ENCODE measurements at places on chromosomes 13 and 19.

- peak; percentile 91 for DNase-seq
Measured at GRCh38 chr13:32001154-32001768, 30.3 kb upstream of the FRY start.

- DNase-seq, result peak; percentile 88
Measured at GRCh38 chr13:50126993-50127725, 111.9 kb downstream of the KCNRG start.

DNA sequence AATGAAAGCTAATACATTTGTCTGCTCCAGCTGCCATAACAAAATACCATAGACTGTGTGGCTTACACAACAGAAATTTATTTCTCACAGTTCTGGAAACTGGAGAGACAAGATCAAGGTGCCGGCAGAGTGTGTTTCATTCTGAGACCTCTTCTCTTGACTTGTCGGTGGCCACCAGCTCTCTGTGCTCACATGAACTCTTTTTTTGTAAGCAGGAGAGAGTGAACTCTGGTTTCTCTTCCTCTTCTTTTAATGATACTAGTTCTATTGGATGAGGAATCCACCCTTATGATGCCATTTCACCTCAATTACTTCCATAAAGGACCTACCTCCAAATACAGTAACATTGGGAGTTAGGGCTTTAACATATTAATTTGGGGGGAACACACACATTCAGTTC lies 11.7 kb downstream of the KCTD12 start:
- DNase-seq, result no peak

GRCh38 chr13:21476893-21477472 lies 17.9 kb upstream of the ZDHHC20 start:
- DNase-seq, result peak; percentile 93

DNA sequence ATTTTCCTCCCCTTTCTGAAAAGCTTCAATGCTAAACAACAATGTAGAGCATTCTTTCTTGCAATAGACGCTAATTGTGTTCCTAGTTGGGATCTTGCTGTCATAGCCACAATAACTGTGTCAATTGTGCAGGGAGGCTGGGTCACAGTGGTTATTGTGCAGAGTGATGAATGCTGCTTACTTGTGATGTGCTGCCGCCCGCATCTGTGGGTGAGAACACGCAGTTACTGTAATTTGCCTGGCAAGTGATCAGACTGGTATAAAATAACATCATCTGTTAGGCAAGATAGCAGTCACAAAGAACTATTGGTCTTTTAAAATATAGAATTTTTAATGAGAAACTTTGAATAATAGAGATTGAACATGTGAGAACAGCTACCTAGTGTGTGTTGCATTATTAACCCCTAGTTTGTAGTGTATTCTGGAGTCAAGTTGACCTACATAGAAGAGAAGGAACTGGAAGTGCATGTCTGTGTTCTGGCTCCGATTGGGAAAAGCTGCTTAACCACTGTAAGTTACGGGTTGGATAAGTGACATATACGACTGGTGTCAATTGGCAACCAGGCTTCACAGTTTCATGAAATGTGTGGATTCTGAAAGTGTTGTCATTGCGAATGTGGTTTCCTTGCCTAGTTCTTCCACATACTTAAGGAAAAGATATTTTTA lies 43.6 kb downstream of the SLAIN1 start:
- DNase-seq, result no peak

DNA sequence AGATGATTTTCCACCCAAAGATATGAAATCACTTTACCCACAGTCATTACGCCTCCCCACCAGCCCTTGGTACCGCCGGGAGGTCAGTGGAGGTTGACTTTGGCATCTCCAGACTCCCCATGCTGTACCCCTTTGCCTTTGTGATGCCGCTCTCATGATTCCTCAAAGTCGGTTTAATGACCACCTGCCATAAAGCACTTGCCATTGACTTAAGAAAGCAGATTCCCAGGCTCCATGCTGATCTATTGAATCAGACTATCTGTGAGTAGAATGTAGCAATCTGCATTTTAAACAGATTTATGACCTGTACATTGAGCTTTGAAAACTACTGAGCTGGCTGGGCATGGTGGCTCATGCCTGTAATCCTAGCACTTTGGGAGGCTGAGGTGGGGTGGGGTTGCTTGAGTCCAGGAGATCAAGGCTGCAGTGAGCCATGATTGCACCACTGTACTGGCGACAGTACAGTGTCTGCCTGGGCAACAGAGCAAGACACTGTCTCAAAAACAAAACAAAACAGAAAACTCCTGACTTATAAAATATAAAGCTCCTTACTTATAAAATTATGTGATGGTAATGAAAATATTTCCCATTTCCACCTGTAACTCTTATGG lies 235.2 kb downstream of the KLF5 start:
- DNase-seq, result no peak

DNA sequence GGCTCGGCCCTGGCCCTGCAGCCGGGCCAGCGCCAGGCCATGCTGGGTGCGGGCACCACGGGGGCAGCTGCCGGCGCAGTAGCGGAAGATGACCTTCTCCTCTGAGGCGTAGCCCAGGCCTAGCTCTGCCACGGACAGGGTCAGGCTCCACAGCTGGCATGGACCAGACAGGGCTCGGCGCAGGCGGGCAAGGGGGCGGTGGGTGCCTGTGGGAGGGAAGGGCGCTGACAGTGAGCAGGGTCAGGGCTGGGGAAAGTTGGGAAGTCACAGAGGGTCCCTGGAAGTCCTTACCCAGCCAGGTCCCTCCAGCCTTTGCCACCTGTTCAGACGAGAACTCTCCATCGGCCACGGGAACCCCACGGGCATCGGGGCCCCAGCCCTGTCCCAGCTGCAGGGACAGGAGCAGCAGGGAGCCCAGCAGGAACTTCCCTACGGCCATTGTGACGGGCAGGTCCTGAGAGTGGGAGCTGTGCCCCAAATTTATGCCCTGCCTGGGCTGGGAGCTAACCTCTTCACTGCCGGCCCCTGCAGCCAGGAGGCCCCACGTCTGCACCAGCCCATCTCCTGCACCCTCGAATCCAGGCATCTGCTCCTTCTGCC lies at the start of gene PSPN:
Gene PSPN, minus strand, starts transcription at position 523 of the 600 bp plus-strand sequence. Its CDS starts 84 bp downstream, at position 439.
- peak; percentile 68 for DNase-seq

DNA sequence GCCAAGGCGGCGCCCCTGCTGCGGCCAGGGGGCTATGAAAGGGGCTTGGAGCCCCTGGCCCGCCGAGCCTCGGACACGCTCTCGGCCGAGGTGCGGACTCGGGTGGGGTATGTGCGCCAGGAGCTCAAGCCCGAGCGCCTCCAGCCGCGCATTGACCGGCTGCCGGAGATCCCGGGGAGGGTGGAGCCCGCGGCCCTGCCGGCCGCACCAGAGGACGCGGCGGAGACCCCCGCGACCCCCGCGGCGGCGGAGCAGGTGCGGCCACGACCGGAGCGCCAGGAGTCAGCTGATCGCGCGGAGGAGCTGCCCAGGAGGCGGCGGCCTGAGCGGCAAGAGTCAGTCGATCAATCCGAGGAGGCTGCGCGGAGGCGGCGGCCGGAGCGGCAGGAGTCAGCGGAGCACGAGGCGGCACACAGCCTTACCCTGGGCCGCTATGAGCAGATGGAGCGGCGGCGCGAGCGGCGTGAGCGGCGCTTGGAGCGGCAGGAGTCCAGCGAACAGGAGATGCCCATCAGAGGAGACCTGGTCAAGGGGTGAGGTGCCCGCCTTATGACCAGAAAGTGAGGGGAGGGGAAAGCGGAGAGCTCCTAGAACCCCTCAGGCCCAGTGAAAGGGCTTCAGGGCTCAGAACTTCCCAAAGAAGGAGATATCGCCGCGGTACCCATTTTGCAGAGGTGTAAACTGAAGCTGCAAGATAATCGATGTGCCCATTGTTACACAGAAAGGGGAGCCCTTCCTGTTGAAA lies 8.8 kb upstream of the SHKBP1 start:
- DNase-seq, result peak; percentile 84

- no peak for DNase-seq
Measured at GRCh38 chr13:20980899-20981298, 78.4 kb upstream of the XPO4 start.

DNA sequence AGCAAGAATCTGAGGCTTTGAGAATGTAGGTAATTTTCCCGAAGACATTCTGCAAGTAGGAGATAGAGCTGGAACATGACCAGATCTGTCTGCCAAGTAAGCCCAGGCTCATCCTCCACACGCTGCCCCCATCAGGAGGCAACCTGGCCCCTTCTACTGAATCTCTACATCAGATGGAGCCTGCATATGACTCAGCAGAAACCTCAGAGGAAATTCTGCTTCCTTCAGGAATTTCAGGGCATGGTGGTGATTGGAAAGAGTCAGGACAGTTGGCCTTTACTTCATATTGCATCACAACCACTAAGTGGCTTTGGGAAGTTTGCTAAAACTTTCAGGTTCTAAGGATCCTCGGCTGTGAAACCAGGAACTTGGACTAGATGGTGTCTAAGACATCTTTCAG lies 85.2 kb downstream of the LRRC63 start:
- DNase-seq, result peak; percentile 58

DNA sequence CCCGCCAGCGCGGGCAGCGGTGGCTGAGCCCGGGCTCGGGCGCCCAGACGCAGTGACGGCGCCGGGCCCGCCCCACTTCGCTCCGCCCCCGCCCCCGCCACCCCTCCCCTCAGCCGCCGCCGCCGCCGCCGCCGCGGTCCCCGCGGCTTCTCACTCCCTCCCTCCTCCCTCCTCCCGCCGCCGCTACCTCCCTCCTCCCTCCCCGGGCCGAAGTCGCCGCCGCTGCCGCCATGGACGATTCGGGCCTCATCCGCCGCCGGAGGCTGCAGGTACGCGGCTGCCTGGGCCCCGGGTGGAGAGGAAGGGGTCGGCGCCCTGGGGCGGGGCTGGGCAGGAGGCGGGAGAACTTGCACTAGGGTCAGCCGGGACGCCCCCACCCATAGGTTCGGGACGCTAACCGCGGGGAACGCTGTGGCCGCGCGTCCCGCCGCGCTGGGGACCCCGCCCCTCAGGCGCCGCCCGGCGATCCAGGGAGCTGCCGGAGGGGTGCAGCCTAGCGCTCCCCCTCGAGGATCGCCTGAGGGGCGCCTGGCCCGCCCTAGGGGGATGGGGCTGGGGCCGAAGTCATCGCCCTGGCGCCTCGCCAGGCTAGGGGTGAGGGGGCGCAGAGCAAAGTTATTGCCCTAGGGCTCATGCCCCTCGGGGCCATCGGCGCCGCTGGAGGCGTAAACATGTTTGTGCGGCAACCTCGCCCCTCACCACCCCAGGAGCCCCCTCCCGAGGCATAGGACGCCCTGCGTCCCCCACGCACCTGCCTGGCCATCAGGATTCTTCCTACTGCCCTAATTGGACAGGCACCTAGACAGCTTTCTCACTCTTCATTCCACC lies 427 bp downstream of the RTBDN start:
- DNase-seq, result peak; percentile 87

DNA sequence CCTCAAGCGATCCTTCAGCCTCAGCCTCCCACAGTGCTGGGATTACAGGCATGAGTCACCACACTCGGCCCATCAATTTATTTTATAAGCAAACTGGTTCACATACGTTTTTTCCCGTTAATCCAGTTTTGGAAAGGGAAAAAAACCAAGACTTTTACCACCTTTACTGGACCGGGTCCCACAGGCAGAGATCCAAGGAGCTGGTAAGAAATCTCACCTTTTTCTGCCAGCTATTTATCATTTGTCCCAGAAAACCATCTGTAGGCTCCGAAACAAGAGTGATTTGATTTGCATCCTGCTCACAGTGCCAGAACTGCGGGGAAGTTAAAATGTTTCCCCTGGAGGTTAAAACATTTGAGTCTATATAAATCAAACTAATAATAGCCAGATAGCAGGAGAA lies 6.3 kb upstream of the FUT2 start:
- DNase-seq, result no peak

DNA sequence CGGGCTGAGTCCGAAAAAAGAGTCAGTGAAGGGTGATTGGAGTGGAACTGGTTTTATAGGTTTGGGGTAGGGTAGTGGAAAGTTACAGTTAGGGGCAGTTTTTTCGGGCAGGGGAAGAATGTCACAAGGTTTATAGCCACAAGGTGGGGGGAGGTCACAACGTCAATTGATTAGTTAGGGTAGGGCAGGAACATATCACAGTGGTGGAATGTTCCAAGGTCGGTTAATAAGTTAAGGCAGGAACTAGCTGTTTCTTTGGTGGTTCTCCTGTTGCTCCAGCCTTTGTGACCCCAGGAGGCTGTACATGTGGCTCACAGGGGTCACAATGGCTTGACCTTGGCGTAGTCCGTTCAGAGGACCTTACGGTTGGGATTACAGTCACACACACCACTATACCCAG lies 20.3 kb downstream of the RDH8 start:
- no peak for DNase-seq

DNA sequence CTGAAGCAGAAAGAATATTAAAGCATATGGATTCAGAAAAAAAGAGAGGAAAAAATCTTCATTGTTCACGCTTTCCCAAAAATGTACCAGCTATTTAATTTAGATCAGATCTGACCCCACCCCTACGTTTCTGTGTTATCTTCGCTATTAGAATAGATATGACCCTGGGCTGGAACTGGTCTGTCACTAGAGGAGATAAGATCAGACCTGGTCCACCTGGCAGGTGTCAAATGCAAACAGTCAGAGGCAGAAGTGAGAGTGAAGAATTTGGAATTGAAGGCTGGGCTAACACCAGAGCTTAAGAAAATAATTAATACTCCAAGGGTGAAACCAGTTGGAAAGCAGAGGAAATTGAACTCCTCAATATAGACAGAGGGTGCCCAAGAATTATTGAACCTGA lies 30.0 kb upstream of the MBNL2 start:
- DNase-seq, result no peak

DNA sequence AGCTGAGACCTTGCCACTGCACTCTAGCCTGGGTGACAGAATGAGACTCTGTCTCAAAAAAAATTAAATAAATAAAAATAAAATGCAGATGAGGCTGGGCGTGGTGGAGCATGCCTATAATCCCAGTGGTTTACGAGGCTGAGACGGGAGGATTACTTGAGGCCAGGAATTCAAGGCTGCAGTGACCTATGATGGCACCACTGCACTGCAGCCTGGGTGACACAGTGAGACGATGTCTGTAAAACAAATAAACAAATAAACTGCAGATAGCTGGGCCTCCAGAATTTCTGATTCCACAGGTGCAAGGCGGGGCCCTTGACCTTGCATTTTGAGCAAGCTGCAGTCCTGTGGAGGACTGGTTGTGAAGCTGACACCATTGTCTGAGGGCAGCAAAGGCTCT lies 3.1 kb upstream of the MAG start:
- no peak for DNase-seq

DNA sequence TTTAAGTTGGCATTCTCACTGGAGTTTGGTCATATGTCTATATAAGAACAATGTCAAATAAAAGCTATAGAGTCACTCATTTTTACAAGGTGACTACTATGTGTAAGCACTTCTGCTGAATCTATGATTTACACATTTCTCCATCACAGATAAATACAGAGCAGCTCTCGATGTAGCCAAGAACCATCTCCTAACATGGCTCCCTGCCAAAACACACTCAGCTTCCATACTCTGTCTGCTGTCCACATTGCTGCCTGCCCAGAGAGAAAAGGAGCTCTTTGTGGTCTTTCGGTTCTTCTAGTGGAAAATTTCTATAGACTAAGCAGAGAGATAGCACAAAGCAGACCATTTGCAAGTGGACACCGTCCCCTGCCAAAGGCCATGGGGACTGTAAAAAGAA lies 190.9 kb upstream of the KLF12 start:
- peak; percentile 66 for DNase-seq

DNA sequence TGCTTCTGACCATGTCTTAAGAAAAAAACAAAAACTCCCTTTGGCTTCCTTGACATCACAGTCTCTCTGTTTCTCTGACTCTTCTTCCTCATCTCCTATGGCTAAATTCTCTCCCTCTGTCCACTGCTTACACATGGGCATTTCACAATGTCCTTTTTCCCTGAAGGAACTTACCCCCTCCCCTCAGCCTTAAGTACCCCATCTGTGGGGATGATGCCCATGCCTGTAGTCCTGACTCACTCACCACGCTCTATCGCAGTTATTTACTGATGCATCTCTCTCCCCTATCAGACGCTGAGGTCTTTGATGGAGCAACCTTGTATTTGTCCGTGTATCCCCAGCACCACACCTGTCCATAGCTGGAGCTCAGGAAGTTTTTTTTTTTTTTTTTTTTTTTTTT lies 32.4 kb downstream of the ACTN4 start:
- DNase-seq, result peak; percentile 34

Measured in osteoblast (primary cell).